Right cardiac atrium (tissue), 5 donors: ENCODE measurements at places on chromosomes 4 and X. TPM values are rescaled to one million over a fixed set of nuclear protein-coding genes. Genes with fewer than 3 reads are reported as not detected.

The NUP62CL gene
- total RNA-seq, result 0.23 TPM

The SRPX2 gene
- 2.5 TPM for total RNA-seq

The SPANXN4 gene
- not detected for total RNA-seq

The SORCS2 gene
- total RNA-seq, result 3.0 TPM

The TLR2 gene
- total RNA-seq, result 9.7 TPM

The SEPSECS gene
- 4.9 TPM for total RNA-seq

The CLDN34 gene
- 0.36 TPM for total RNA-seq

The NPFFR2 gene
- not detected for total RNA-seq

The LRIT3 gene
- 0.14 TPM for total RNA-seq

The TSPAN7 gene
- total RNA-seq, result 123 TPM

The IL2 gene
- not detected for total RNA-seq

The GLOD5 gene
- total RNA-seq, result not detected

The SLC6A8 gene
- 140 TPM for total RNA-seq

The TMPRSS11A gene
- total RNA-seq, result not detected

The OPN1MW3 gene
- total RNA-seq, result not detected

The SNX25 gene
- total RNA-seq, result 19.8 TPM

The HS3ST1 gene
- 4.7 TPM for total RNA-seq

The SEC24D gene
- total RNA-seq, result 17.4 TPM

The KIAA1210 gene
- total RNA-seq, result not detected

The ALPK1 gene
- 7.7 TPM for total RNA-seq

The CTAG2 gene
- total RNA-seq, result not detected

The RAB41 gene
- total RNA-seq, result not detected

The KLF8 gene
- total RNA-seq, result 7.2 TPM

The ZCCHC4 gene
- 12.7 TPM for total RNA-seq

The SSX4 gene
- total RNA-seq, result not detected

The ANXA3 gene
- 11.0 TPM for total RNA-seq

The VEGFC gene
- total RNA-seq, result 11.4 TPM

The NKX6-1 gene
- not detected for total RNA-seq

The NRK gene
- 0.91 TPM for total RNA-seq

The UNC5C gene
- 5.8 TPM for total RNA-seq

The GRIA2 gene
- total RNA-seq, result not detected

The AFF1 gene
- 76.6 TPM for total RNA-seq

The F8A1 gene
- total RNA-seq, result 33.4 TPM

The TRIM61 gene
- total RNA-seq, result 3.2 TPM

The CT45A2 gene
- not detected for total RNA-seq

The AFM gene
- total RNA-seq, result not detected

The S100G gene
- not detected for total RNA-seq

The TRMT10A gene
- total RNA-seq, result 3.5 TPM

The HSFX1 gene
- 2.9 TPM for total RNA-seq

The MAGEE2 gene
- total RNA-seq, result 0.37 TPM

The UCHL1 gene
- total RNA-seq, result 8.3 TPM

The FAM47E gene
- total RNA-seq, result 2.7 TPM

The KIF4A gene
- 0.14 TPM for total RNA-seq

The SLIT2 gene
- 13.8 TPM for total RNA-seq

The DCAF12L2 gene
- total RNA-seq, result 0.26 TPM

The STOX2 gene
- total RNA-seq, result 17.0 TPM

The XAGE2 gene
- not detected for total RNA-seq

The ZNF157 gene
- total RNA-seq, result 0.09 TPM

The SLC38A5 gene
- 0.41 TPM for total RNA-seq

The SPATA4 gene
- total RNA-seq, result not detected

The DDX3X gene
- 220 TPM for total RNA-seq

The MAGEA1 gene
- not detected for total RNA-seq

The TRAM1L1 gene
- 0.95 TPM for total RNA-seq

The CT83 gene
- total RNA-seq, result not detected

The ARHGEF6 gene
- total RNA-seq, result 36.1 TPM

The GABRG1 gene
- not detected for total RNA-seq

The ARHGAP6 gene
- total RNA-seq, result 3.1 TPM
